ENCODE measurements at places on chromosomes 5 and 9.

GRCh38 chr5:100683881-100684280, 148.7 kb downstream of the FAM174A start:
- DNase-seq: no peak

DNA sequence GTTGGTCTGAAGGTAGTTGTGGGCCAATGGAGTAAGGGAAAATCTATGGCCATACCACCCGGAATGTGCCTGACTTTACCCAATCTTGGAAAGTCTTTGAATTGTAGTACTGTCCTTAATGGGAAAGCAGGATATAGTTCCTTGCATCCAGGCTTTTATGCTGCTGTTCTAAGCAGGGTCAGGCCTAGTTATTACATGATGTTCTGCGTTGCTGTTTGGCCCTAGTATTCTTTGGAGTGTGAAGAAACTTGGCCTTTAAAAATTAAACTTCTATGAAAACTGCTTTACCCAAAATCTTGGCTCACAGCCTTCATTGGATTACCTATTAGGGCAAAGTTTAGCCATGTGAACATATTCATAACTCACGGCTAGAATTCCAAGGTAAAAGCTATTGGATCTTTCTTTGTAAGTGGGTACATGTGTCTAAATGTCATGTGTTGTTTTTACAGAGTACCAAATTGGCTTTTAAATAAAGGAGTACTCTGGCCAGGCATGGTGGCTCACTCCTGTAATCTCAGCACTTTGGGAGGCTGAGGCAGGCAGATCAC, 211.1 kb downstream of the DTWD2 start:
- no peak for DNase-seq

DNA sequence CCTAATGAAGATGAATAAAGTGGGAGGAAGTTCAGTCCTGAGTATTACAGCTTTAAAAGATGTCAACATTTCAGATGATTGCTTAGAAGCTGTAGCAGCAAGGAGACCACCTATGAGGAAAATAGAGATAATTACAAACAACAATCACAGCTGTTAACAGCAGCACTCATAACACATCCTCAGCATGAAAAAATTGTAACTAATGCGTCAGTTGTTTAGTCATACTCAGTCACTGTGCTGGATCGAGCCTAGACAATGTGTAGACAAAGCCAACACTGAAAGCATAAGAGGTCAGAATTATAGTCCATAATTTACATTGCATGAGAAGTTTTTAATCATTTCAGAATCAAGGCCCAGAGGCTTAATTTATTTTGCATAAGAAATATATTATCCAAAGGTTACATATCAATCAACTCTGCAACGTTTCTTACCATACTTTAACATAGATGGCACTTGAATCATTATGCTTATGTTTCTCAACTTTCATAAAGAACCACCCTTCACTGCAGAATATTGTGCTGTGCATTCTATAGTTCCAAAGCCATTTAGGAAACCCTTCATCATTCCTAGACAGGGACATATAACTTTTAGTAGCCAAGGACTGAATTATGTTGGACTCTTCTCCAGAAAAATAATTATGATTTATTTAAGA, 60.2 kb upstream of the HAPLN1 start:
- DNase-seq: no peak

GRCh38 chr5:5586721-5587120, 164.2 kb downstream of the ICE1 start:
- DNase-seq: no peak

GRCh38 chr9:88672874-88673689, 138.1 kb downstream of the NXNL2 start:
- DNase-seq: no peak

All from NCI-H1417 (cell line).